Thymus (tissue), 14 donors: ENCODE measurements at places on chromosomes 5 and 9. TPM values are rescaled to one million over a fixed set of nuclear protein-coding genes. Genes with fewer than 3 reads are reported as not detected.

The HABP4 gene
- total RNA-seq: 3.4 TPM

The GM2A gene
- total RNA-seq: 36.6 TPM

GRCh38 chr5:74055486-74056106, 429.6 kb downstream of the ARHGEF28 start:
- DNase-seq: no peak

DNA sequence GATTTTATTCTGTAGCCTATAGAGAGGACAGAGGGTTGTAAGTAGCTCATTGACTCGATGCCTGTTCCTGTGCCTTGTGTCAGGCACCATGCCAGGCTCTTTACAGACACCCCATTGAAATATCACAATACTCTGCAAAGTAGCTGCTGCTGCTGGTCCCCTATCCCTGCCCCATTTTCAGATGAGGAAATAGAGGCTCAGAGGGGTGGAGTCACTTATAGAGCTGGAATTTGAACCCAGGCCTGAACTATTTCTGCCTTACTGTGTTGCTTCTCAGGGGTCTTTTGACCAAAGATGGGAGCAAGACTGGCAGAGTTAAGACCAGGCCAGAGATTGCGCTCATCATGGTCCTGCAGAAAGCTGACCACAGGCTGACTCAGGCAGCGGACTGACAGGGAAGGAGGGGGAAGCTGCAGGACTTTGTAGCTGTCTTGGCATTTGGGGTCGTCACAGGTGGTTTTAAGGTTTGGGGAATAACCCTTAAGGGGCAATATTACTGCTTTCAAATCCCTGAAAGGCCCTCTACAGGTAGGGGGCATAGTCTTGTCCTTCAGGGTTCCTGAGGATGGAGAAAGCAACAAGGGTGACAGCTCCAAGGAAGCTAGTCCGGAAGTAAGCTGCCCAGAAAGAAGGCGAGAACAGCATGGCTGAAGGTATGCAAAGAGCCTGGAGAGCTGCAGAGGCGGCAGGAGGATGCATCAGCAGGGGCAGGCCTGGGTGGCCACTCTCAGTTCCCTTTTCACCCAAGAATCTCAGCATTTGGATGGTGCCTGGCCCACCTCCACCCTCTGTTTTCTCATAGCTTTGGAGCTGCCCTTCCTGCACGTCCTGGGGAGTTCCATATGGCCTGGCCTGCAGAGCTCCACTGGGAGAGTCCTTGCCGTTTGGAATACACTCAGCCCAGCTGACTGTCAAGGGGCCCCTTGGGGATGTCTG, 18.3 kb upstream of the NDST1 start:
- no peak for DNase-seq

DNA sequence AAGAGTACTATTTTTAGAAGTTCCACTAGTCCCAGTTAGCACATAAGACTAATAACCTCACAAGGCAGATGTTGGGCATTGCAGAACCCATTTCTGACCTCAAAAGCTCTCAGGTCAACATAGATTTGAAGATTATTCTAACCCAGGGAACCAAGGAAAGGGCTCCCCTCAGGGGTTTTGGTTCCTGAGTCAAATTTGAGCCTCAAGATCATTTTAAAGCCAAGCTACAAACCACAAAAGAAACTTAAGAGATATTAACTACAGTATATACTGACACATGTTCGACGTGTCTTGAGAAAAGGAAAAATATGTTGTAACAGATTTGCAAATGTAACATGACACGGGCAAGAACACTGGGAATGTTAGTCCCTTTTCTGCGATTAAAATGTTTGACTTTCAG, 88.6 kb downstream of the GNAQ start:
- DNase-seq: no peak

The PIP5K1B gene
- total RNA-seq: 0.94 TPM

GRCh38 chr5:168327019-168327421, 35.6 kb downstream of the WWC1 start:
- DNase-seq: no peak

The GPX8 gene
- 5.1 TPM for total RNA-seq

The DBH gene
- 0.28 TPM for total RNA-seq

DNA sequence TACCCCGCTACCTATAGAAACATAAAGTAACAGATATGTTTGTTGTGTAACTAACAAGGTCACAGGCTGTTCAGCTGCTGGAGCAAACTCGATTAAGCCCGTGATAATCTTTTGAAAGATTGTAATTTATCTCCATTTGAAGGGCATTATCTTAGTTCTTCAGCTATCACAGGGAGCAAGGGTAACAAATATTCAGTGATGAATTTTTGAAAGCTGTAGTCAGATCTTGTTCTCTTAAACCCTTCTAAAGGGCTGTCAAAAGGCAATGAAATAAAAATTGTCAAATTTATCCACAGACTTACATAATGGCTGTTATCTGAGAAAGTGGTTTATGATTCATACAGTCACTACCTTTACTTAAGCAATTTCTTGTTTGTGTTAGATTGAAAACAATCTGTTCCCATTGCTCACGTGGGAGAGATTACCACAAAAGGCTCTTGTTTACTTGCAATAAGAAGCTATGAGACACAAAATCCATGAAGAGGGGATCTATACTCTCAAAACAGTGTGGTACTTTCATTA, 78.3 kb upstream of the ZNF608 start:
- DNase-seq: no peak

DNA sequence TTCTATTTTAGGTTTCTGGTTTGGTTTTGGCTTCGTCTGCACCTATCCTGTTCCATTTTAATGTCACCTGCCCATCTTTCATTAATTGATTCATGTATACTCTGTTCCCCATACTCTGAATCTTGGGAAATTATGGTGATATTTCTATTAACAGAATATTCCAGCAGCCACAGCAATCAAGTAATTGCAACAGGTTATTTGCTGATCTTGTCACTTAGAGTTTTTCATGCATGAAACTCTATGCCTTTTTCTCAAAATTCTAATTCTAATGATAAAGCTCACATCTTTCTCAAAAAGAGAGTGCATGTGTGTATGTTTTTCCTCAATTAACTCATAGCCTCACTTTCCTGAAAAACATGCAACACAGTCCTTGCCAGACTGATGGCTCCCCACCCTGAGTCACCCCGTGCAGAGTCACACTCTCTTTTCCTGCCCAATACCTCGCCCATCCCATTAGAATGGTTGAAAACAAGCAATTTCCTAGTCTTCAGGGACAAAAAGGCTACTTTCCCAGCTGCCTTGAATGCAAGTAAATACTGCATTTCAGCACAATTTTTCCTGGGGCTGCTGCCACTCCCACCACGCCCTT, 15.6 kb downstream of the GFRA3 start:
- DNase-seq: no peak

- no peak for DNase-seq
These were observed 226.1 kb upstream of the PIK3R1 start for GRCh38 chr5:67989456-67989855.

The TRAPPC13 gene
- total RNA-seq: 33.9 TPM

GRCh38 chr5:173880306-173880985, 7.7 kb upstream of the CPEB4 start:
- DNase-seq: no peak

The SLC6A3 gene
- total RNA-seq: 0.33 TPM

GRCh38 chr5:166906991-166907713, 1384.3 kb upstream of the WWC1 start:
- no peak for DNase-seq

The SHOC1 gene
- under 0.01 TPM for total RNA-seq

DNA sequence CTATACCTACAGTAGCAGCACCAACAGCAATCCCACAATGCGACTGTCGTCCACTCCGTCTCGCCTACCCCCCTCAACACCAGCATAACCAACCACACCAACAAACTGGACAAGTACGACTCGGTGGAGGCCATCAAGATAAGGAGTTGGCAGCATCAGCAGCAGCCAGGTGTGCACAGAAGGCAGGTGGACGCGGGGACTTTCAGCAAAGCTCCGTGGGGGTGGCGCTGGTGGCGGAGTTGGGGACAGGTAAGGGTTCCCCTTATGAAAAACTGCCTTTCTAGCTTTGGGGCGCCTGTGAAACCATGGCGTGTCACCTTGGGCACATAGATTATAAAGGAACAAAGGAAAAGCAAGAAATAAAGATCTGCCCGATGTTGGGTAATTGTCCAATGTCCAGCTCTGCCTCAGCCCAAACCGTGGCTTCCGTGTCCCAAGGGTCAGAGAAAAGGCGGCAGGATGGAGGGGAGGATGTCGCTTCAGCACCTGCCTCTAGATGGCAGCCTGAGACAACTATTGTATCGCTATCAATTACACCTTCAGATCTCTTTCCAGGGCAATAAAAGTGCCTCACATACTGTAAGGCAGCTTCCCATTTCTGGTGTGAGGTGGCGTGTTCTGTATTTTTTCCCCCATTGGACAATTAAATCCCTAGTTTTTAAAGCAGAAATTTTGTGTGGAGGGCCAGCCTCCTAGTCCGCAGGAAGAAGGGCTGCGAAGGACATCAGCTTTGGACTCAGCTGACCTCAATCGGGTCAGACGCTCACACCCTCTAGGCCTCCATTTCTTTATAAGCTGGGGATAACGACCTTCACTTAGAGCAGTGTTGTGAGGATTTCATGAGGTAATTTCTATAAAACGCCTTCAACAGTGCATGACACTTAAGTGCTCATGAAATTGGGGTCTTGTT, 58.8 kb downstream of the MTRR start:
- peak; percentile 9 for DNase-seq

- DNase-seq: no peak
These were observed 464.0 kb upstream of the ZNF608 start for GRCh38 chr5:125210242-125210947.

The OTP gene
- 0.05 TPM for total RNA-seq

The CXCL14 gene
- total RNA-seq: 12.6 TPM

The CYLC2 gene
- not detected for total RNA-seq

- no peak for DNase-seq
These were observed at the start of gene PCDHGC4 for GRCh38 chr5:141484641-141485311. Gene PCDHGC4, plus strand, starts transcription at chr5:141485030. Its CDS starts 144 bp downstream, at chr5:141485174.

The FGF10 gene
- 0.99 TPM for total RNA-seq

DNA sequence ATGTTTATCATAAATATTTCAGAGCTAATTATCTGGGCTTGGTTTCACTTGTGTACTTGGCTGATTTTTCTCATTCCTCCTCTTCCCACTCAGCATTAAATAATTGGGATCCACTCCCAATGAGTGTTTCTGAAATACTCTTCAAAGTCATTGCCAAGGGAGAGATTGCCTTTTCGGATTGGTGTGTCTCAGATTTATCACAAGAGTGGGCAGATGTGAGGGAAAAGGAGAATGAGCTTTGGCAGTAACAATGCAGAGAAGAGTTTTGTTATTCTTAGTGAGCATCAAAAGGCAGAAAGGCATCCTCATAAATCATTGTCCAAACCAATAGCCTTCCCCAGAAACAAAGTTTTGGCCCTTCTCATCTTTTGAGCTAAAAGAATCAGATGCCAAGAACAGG, 79.2 kb downstream of the SEMA5A start:
- DNase-seq: no peak

The TRIP13 gene
- 12.9 TPM for total RNA-seq

- DNase-seq: no peak
These were observed 40.2 kb downstream of the PDE6A start for GRCh38 chr5:149904293-149904886.

The RNF183 gene
- 0.24 TPM for total RNA-seq

The CYSRT1 gene
- total RNA-seq: 0.57 TPM

DNA sequence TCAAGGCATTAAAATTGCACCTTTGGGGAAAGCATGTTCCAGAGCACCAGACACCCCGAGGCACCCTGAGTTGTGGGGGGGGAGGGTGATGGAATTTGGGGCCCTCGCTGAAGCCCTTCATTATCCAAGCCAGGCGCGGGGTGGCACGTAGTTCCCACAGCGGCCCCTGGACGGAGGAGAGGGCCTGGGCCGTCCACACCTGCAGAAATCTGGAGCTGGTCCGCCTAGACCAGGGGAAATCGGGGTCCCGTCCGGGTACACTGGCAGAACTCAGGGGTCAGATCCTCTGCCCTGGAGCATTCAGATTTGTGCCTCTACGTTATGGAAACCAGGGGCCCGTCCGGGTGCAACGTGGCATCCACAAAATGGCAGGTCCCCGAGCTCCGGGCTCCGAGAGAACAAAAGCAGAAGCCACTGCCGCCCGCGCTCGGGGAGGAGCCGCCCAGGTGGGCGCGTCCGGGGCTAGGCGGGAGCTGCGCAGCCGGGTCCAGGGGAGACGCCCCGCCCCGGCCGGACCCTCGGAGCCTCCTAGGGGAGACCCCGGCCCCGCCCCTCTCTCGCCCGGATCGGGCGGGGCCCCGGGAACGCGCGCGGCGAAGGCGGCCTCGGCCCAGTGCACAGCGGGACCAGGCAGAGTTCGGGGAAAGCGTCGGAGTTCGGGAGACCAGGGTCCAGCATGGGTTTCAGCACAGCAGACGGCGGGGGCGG, at the start of gene PLEKHG4B:
TSS of gene PLEKHG4B (plus strand) at position 613 of the 708 bp plus-strand sequence. CDS start at position 677, 64 bp downstream.
- DNase-seq: no peak

GRCh38 chr5:1729641-1730486, 69.8 kb downstream of the MRPL36 start:
- no peak for DNase-seq

GRCh38 chr9:91765296-91765695, 184.7 kb downstream of the ROR2 start:
- no peak for DNase-seq

DNA sequence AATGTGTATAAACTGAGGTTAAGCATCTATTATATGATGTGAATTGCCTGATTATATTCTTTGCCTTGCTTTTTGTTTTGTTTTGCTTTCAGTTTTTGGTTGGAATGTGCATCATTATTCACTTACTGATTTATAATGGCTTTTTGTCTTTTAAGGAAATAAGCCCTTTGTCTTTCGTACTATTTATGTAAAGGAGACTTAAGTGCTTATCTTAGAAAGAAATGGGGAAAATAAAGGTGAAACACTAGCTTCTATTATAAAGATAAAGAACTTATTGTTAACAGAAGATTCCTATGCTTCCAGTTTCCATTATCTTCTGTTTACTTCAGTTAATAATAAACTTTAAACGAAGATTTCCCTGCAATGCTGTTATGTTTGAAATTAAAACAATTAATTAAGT, 23.3 kb downstream of the COX7C start:
- no peak for DNase-seq

DNA sequence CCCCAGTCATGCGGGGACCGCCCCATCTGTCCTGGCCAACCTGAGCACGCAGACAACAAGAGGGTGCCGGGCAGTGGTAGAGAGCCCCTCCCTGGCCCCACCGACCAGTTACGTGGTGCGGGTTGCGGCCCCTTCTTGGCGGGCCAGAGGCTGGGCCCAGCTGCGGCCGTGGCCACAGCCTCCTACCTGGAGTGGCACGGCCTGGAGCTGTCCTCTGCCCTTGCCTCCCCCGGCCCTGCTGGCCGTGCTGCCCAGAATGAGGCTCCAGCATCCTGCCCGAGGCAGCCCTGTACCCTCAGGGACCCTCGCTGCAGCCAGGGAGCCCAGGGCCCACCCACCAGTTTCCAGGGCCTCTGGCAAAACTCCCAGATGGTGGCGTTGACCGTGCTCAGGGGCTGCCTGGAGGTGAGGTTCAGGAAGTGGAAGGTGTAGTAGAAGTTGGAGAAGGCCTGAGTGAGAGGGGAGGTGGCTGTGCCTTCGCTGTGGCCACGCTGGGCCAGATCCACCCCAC, 5.7 kb downstream of the ENTPD8 start:
- DNase-seq: no peak

The KIF4B gene
- 0.05 TPM for total RNA-seq

DNA sequence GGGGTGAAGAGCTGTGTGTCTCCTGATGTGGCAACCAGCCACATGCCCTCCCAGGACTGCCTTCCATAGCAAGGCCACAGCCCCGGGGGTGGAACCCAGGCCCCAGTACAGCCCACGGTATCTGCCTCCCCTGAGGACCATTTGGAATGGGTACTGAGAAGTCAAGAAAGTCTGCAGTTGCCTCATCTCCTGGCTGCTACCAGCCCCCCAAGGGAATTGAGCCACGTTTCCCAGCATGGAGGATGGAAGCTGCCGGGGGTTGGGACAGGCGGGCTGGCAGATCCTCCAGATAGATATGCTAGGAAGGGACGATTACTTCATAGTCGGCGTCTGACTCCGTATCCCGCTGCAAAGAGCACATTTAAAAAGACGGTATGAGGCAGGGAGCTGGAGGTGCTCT, 5.5 kb upstream of the DMRT2 start:
- no peak for DNase-seq
